ENCODE measurements at places on chromosomes 6 and 20. TPM values are rescaled to one million over a fixed set of nuclear protein-coding genes. Genes with fewer than 3 reads are reported as not detected.

Gene DEFB124
- polyA plus RNA-seq = not detected

Gene TBP
- polyA plus RNA-seq = 19.3 TPM

Gene MOG
- polyA plus RNA-seq = not detected

- DNase-seq = no peak
Measured at GRCh38 chr6:64672651-64673050, 1034.4 kb downstream of the EYS start.

Gene FAXC
- 3.8 TPM for polyA plus RNA-seq

Gene MLN
- polyA plus RNA-seq = not detected

- DNase-seq = no peak
Measured at GRCh38 chr6:11130605-11131004, 19.1 kb upstream of the ERVFRD-1 start.

Gene PTCHD4
- polyA plus RNA-seq = 2.1 TPM

DNA sequence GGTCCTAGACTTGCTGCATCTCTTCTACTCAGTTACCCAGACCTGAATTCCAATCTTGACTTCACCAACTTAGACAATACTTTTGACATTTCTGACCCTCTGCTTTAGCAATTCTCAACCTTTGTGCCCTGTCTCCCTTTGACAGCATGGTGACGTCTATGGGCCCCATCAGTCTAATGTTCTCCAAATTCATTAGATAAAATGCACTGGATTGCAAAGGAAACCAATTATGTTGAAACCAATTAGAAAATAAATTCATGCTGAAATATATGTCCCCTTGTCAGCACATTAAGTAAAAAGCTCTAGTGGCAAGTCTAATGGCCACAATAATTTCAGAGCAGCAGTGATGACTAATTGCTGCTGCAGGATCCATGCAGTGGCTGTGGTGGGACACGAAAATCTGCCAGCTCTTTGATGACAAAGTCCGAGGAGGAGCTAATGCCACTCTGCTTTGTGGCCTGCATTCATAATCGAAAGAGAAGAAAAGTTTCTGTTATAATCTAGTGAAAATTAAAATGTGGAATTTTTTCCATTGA, 64.0 kb downstream of the BFSP1 start:
- DNase-seq = no peak

Gene ULBP2
- polyA plus RNA-seq = 22.8 TPM

- no peak for DNase-seq
Measured at GRCh38 chr6:77466451-77467437, 3.5 kb upstream of the HTR1B start.

DNA sequence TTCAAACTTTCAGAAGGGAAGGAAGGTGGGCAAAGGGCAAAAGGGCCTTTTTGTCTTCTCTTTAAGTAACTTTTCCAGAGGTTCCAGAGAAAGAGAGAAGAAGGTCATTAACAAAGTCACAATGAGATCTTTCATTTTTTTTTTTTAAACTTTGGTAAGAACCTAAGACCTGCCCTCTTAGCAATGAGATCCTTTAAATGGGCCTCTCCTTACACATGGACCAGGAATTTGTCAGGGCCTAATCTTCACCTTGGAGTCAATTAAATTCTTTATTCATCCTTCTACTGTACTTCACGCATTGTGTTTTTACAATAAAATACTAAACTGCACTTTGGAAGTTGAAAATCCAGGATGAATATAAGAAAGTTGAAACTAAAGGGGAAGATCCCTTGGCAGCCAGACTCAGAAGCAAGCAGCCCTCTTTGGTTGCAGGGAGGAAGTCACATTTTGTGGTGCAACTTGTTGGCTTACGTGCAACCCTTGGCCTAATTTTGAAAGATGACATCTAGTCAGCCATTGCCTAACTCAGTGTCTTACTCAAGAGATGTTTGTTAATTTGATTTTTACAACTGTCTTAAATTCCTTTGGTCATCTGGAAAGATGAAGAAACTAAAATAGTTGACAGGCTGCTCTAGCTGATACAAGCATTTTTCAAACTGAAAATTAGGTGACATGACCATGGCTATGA, 11.9 kb upstream of the TMEM170B start:
- peak; percentile 89 for DNase-seq

DNA sequence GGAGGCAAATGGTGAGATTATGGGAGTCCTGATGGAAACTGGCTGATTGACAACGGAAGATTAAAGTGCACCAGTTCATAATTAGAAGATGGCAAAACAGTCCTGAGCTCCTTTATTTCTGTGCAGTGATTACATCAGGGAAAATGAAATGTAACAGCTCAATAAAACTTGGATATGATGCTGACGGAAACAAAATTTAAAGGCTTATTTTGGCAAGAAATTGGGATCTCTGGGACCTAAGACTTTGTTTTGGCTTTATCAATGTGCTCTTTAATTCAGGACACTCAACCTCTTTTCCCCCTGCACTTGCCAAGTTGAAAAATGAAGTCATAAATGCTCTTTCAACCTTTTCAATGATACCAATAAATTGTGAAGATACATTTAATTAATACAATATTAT, 226.8 kb downstream of the C6orf118 start:
- DNase-seq = no peak

Gene LHFPL5
- polyA plus RNA-seq = not detected

Gene FAM217A
- polyA plus RNA-seq = not detected

Gene GNAS
- 1,537 TPM for polyA plus RNA-seq

Gene MCHR2
- polyA plus RNA-seq = not detected

DNA sequence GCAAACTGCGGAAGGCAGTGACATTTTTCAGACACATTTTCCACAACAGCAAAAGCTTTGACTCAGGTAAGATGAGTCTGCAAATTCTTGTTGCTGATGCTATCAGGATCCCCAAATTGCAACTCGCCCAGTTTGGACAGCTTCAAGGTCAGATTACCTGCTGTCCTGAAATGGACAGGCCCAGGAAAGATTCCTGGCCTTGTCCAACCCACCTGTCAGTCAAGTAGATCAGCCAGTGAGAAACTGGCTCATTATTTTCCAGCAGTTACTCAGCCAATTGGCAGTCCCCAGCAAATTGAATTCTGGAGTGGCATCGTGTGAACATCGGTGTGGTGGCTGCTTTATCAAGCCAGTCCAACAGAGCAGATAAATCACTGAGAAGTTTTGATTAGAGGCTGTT, 84.5 kb upstream of the SNAP25 start:
- no peak for DNase-seq

- DNase-seq = no peak
Measured at GRCh38 chr20:7855545-7855944, 84.7 kb downstream of the HAO1 start.

DNA sequence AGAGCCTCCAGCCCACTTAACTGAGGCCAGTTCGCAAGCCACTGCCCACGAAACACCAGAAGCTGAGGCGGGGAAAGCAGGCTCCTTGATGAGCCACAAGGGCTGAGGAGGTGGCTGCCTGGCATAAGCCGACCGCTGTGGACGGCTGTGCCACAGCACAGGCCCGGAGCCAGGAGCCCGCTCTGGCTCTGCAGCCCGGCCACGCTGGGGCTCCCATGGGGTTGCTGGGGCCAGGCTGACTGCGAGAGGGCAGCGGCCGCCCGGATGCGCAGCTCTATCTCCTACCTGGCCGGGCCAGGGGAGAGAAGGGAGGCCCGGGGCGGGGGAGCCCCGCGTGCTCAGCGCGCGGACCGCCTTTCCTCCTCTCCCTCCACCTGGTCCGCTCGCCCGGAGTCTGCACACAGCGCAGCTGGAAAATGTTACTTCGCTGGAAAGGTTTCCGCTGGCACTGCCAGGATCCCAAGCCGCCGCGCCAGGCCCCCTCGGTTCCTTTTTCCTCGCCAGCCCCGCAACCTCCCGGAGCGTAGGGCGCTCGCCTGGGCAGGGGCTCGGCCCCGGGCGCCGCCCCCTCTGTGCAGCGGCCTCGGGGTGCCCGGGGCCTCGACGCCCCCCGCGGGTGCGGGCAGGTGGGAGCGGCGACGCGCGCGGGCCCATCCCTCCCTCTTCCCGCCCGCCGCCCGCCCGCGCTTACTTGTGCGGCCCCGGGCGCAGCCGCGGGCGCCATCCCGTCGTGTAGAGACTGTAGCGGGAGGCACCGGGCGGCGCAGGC, 657 bp downstream of the EMILIN3 start:
- DNase-seq = no peak

DNA sequence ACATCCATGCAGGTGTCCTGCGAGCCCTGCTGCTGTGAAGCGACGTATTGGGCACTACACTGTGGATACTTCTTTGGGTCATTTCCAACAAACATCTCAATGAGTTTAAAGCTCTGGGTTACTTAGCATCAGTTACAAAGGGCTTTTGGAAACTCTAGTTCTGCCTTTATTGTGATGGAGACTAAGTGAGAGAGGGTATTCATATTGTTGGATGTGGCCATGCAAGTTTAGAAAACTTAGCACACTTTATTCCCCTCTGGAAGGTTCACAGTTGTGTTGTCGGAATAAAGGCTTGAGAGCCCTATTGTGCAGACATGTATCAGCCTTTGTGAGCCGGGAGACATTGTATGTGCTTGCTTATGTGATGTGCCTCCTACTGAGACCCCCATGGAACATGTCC, 22.1 kb downstream of the DUSP22 start:
- no peak for DNase-seq

GRCh38 chr6:10847684-10848083, 9.3 kb upstream of the MAK start:
- DNase-seq = no peak

DNA sequence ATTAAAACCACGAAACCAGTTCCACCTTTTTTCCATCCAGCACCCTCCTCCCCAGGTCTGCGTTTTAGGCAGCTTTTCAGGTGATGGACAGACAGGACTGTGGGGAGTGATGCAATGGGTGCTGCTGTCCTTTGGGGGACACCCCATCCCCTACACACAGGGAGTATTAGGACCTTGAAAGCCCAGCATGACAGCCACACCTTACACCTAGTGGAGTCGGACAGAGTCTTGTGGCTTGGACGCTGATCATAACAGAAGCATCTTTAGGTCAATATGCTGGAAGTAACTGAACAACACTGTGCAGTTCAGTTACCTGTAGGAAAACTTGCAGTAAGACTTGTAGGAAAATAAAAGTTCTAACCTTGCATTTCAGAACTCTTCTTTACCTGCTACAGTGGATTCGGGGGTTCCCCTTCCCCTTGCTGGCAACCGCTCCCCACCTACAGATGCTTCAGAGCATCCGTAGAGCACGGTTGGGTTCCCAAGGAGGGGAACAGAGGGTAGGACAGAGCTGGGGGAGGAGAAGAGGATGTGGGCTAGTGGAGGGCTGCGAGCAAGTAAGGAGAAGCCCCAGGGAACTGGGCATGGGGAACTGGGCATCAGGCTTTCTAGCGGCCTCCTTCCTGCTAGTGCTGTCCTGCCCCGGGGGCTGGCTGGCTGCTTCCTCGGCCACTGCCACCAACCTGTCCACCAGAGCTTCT, 31.7 kb downstream of the PLEKHG1 start:
- no peak for DNase-seq

GRCh38 chr20:59526242-59527225, 77.8 kb upstream of the PHACTR3 start:
- no peak for DNase-seq

Gene MOXD1
- 71.3 TPM for polyA plus RNA-seq

DNA sequence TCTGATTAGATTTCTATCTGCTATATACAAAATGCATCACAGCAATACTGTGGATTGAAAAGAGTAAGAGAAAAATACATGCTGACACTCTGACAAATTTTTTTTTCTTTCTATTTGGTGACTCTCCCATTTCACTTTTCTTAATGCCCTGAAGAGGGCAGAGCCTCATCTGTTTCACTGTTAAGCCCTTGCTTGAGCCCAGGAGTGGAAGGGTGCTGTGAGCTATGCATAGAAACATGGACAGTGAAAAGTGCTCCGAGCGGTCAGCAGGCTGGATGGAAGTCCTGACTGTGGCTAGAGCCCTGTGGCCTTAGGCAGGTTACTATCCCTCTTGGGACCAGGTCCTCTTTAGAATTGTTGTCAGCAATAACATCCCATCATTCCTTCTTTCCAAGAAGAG, 17.4 kb upstream of the CSE1L start:
- no peak for DNase-seq

Gene BFSP1
- 2.3 TPM for polyA plus RNA-seq

Gene DYNLT2
- polyA plus RNA-seq = 0.32 TPM

DNA sequence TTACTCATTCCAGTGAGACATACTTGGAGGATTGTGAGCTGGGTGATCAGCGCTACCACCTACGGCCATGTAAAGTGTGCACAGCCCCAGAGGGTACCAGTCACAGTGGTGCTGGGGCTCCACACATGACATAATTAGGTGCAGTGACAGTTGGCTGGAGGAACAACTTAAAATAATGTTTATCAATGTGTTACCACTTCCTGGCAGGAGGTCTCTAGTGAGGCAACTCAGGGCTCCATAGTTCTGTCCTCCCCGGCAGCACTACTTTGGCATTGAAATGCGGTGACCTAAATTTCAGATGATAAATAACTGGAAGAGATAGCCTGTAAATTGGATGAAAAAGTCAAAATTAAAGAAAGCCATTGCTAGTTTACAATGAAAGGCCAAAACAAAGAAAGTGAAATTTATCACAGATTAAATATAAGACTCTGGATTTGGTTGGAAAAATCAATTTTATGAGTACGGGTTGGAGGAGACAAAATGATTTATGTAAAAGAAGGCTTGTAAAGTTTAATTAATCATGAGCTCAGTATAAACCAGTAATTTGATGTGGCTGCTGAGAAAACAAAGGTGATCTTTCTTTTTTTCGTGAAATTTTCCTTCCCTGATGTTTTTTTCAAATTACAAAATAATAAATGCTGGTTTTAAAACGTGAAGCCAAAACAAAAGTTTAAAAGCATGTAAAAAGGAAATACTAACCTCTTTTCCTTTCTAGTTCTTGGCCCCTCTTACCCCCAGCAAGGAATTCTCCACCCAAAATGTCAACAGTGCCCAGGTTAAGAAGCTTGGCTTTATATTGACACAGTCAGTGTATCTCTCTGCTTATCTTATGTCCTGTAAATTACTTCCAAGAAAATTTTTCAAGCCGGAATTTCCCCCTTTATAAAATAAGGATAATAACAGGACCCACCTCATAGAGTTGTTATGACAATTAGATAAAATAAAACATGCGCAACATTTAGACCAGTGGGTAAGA, 126.7 kb upstream of the NOX3 start:
- DNase-seq = no peak

Gene C20orf96
- polyA plus RNA-seq = 4.8 TPM

Gene OPN5
- polyA plus RNA-seq = not detected

DNA sequence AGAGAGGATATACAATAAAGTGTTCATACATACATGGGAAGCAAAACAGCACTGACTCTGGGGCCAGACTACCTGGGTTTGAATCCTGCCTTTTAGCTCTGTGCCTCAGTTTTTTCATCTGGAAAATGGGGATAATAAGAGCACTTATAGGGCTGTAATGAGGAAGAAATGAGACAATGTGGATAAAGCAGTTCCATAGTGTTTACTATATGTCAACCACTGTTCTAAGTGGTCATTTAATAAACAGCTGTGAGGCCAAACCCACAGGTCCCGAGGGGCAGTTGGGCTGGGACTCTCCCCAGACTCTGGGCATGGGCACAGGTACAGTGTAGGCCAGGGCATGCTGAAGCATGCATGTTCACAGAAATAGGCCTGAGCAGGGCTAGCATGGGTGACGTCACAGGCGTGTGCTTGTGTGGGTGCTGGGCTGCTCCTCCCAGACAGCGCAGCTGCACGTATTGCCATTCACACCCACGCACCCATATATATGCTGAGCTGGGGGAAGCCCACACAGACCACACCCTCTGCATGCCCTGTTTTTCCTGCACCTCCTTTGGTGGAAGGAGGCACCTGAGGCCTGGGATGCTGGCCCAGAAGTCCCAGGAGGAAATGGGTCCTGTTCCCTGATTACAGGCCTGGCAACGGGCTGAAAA, 3.5 kb upstream of the PLCG1 start:
- no peak for DNase-seq
